ENCODE measurements at places on chromosomes 6 and 20.
A peak's percentile ranks its signal among the peaks of the same experiment; 100 is the strongest.

- no peak for DNase-seq
Observed at GRCh38 chr6:112252571-112253497, 1.5 kb downstream of the LAMA4 start.

DNA sequence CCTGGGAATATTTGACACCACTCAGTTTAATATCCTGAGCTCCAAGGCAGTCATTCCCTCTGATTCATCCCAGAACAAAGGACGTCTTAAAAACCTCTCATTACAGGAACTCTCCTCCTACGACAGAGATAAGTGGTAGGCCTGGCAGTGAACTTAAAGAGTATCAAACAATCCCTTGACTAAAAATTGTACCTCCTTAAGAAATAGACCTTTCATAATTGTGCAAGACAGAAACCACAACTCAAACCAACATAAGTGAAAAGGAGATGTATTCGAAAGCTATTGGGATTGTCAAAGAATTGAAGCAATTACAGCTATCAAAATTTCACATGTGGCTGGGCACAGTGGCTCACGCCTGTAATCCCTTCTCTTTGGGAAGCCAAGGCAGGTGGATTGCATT, 19.1 kb upstream of the BNIP5 start:
- DNase-seq, result no peak

- no peak for DNase-seq
Observed at GRCh38 chr20:44089987-44090674, 96.9 kb downstream of the JPH2 start.

GRCh38 chr6:116648156-116648555, 20.4 kb downstream of the ZUP1 start:
- no peak for DNase-seq

DNA sequence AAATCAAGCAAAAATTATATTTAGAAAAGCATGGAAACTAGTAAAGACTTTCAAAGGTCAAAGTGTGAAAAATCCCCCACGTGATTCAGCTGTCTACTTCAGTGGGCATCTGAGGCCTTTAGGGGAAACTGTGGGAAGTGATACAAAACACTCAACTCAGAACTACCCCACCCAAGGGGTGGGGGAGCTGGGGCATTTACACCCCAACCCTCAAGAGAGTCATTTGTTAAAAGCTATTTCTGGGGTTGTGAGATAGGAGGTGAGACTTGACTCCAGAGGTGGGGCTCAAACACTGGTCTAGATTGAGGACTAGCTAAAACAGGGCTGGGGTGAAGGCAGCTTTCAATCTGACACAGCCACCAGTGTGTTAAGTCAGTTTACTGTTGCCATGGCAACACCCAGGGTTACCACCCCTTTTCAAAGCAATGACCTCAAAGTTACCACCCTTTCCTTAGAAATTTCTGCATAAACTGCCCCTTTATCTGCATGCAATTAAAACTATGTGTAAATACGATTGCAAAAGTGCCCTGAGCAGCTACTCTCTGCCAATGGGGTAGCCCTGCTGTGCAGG, 9.9 kb upstream of the GTSF1L start:
- DNase-seq, result no peak

DNA sequence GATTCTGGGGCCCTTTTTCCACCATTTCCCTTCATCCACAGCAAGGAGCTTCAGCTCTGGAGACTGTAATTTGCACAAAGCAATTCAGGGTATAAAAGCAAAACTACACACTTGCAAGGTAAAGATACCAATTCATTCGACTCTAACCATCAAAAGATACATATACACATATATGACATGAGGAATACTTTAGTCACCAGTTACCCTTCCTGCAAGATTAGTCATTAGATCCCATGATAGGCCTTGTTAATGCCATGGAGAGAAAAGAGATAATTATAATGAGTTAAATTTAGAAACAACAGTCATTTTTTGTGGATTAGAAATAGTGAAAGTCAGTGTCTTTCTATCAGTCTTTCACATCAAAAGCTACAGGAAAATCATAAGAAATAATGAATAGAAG, 204.2 kb downstream of the KCNQ5 start:
- peak; percentile 20 for DNase-seq

Data from kidney capillary endothelial cell (primary cell).